ENCODE measurements at places on chromosomes 3 and 15.
A peak's percentile ranks its signal among the peaks of the same experiment; 100 is the strongest.

GRCh38 chr3:3127432-3128010 is 781 bp downstream of the TRNT1 start:
- DNase-seq, result peak; percentile 40

GRCh38 chr15:42721016-42721415 is 15.9 kb downstream of the CDAN1 start:
- DNase-seq, result no peak

- no peak for DNase-seq
Observed at GRCh38 chr3:9216736-9217135, 32.7 kb downstream of the SRGAP3 start.

- DNase-seq, result no peak
Observed at GRCh38 chr3:32897001-32897601, 54.3 kb upstream of the CCR4 start.

GRCh38 chr3:46708401-46709156 is 7.4 kb downstream of the TMIE start:
- DNase-seq, result no peak

- no peak for DNase-seq
Observed at GRCh38 chr3:104594491-104594890, 772.2 kb upstream of the ALCAM start.

DNA sequence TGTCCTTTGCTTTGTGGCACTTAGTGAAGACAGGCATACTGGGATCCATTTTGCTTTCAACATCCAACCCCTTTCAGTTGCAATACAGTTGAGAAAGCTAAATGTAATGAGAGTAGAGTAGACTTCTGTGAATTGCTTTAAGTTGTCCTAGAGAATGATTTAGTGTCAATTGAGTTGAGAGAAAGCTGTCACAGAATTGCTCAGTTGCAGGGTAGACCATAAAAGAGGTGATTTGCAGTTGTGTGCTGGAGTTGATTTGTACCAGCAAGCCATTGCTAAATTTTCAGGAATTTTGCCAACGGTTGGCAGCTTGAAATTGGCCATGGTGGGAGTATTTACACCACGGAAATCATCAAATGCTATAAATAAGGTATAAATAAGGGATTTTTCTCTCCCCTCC is 2.2 kb downstream of the ABHD5 start:
- no peak for DNase-seq

GRCh38 chr3:188021502-188022040 is 132.4 kb upstream of the LPP start:
- DNase-seq, result no peak

DNA sequence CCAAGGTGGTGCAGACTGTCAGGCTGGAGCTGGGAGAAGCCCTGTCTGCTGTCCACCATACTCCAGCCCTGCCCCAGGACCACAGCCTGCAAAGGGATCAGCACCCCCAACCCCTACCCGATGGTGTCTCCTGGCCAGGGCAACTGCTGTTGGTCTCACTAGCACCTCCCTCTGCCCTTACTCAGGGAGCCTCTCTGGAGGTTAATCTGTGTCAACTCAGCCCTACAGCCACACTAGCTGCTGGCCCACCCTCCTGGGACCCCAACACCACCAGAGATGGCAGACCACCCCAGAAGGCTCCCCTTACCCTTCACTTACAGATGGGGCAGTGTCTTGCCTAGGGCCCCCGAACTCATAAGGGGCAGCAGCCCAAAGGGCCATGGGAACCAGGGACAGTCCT is 65.2 kb downstream of the TLE3 start:
- no peak for DNase-seq

- DNase-seq, result no peak
Observed at GRCh38 chr15:63079947-63080626, 37.5 kb downstream of the TPM1 start.

GRCh38 chr15:67085818-67086636 is 20.6 kb downstream of the SMAD3 start:
- peak; percentile 39 for DNase-seq

DNA sequence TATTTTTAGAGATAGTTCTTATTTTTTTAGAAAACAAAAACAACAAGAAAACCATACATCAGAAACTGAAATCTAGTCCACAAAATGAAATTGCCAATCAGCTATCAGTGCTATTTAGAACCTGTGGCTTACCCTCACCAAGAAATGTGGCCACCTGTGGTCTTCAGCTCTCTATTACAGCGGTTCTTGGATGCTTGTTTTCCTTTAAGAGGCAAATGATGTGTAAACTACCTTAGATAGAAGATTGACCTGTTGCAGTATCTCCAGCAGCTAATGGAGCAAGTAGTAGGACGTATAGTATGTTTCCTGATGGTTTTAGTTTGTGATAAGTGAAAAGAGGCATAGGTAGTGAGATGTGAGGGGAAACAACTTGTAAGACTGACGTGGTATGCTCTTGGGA is 21.2 kb downstream of the TFG start:
- DNase-seq, result no peak

GRCh38 chr3:160996811-160997210 is 108.3 kb downstream of the B3GALNT1 start:
- DNase-seq, result no peak

DNA sequence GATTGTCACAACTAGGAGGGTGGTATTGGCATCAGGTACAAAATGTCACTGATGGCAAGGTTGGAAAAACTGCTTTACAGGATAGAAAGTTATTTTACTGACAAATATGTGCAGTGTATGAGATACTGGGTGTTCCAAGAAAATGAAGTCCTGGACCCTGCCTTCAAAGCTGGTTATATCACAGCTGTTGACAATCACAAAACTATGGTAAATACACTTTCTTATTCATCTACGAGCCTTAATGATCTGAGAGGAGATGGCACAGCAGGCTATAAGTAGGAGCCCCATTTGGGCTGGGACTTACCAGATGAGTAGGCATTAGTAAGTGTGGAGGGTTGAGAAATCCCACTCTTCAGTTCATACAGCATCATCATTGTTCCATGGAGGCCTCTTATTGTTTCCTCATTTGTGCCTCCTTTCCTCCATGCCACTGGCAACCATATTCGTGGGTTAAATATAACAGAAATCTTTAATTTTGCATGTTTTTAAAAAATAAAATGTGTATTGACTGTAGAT is 66.9 kb downstream of the CMTM8 start:
- no peak for DNase-seq

DNA sequence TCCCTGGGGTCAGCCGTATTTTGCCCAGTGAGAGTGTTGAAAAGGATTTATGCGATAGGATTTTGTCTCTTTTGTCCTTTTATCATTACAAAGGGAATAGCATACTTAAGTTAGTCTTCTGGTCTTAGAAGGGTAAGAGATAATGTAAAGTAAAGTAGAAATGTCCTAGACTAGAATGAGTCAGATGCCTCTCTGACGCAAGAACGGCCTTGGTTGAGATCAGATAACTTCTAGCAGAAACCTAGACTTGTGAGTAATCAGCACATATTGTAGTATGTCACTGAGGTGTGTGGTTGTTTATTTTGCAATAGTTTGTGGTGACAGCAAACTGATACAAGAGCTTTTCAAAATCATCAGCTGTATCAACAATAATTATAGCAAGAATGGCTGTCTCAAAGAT is 866.1 kb downstream of the NSUN3 start:
- peak; percentile 7 for DNase-seq

GRCh38 chr3:8470801-8471200 is 30.8 kb upstream of the LMCD1 start:
- no peak for DNase-seq

GRCh38 chr15:83398626-83399025 is 48.5 kb upstream of the SH3GL3 start:
- no peak for DNase-seq

GRCh38 chr3:142027735-142028134 is 121.6 kb downstream of the TFDP2 start:
- peak; percentile 37 for DNase-seq

DNA sequence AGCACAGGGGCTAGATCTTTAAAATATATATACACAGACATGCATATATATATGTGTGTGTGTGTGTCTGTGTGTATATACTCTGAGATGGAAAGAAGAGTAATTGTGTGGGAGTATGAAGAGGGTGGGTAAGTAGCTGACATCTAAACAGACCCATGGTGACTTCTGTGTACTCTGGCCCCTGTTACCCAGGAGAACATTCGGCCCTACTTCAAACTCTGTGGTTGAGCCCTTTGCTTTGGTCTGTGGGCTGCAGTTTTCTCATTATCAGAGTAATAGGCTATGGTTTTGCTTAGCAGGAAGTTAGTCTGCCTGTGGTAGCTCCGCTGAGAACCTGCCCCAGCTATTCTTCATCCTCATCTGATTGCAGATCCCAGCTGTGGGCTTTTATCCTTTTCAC is 141.4 kb downstream of the RBPMS2 start:
- peak; percentile 61 for DNase-seq

GRCh38 chr15:48856942-48857341 is 21.0 kb upstream of the EID1 start:
- no peak for DNase-seq

DNA sequence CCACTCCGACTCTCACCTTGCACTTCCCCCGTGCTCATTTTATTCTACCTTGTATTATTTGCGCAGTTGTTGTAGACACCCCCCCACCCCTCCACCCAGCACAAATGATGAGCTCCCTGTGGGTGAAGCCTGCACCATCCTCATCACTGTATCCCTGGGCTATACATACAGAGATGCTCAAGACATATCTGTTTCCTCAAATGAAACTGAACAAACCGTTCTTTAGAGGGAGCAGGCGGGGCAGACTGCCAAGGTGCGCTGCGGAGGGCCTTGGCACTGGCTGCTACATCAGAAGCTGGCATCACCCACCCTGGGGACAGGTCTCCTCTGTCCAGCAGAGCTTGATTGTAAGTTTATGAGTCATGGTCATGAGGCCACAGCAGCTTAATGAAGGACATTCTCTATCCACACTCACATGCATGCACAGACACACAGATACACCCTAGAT is 29.0 kb downstream of the ADCY5 start:
- DNase-seq, result no peak

GRCh38 chr3:100333970-100334487 is 528 bp upstream of the NIT2 start:
- DNase-seq, result no peak

DNA sequence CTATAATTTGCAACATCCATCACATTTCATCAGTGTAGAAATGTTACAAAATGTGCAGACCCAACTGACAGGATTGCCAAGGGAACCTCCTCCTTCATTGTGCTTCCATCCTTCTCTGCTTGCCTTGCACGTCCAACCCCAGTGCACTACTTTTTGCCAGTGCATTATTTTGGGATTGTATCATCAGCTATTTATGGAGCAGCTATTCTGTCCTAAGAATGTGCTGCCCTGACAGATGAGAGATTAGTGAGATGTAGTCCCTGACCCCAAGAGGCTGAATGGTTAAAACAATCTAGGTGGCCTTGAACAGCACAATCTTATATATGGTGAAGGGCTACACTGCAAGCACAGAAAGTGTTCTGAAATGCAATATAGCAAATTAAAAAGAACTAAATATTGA is 935.8 kb downstream of the IGSF11 start:
- DNase-seq, result no peak

- no peak for DNase-seq
Observed at GRCh38 chr3:151426341-151426657, 34.6 kb downstream of the IGSF10 start.

GRCh38 chr3:194577986-194578905 is 55.0 kb downstream of the TMEM44 start:
- DNase-seq, result no peak

DNA sequence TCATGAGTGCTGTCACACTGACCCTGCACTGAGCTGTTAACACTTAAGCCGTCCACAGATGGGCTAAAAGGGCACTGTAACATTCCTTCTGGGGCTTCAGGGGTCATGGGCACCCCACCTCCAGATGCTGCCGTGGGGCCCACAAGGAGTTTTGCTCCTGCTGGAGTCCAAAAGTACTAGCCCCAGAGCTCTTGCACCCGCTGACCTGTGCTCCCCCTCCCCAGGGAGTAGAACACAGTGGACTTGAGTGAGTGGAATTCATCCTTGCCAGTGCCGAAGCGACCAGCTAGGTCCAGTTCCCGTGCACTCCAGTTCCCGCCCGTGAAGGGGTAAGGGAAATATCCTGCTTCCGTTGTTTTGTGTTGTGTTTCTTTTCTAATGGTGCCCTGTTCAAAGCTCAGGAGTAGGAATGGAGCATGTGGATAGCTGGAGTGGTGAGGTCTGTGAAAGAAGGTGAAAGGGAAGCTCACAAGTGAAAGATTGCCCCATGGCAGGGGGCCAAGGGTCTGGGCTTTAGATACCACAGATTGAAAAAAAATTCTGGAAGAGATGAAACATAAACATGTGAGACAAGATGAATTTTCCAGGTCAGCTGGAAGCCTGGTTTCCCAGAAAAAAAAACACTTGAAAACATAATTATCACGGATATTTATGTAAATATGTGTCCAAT is 36.6 kb downstream of the SLCO2A1 start:
- DNase-seq, result no peak

GRCh38 chr3:52292247-52293065 is 4.8 kb downstream of the GLYCTK start:
- DNase-seq, result no peak

- peak; percentile 14 for DNase-seq
Observed at GRCh38 chr3:40971191-40972168, 227.8 kb upstream of the CTNNB1 start.

DNA sequence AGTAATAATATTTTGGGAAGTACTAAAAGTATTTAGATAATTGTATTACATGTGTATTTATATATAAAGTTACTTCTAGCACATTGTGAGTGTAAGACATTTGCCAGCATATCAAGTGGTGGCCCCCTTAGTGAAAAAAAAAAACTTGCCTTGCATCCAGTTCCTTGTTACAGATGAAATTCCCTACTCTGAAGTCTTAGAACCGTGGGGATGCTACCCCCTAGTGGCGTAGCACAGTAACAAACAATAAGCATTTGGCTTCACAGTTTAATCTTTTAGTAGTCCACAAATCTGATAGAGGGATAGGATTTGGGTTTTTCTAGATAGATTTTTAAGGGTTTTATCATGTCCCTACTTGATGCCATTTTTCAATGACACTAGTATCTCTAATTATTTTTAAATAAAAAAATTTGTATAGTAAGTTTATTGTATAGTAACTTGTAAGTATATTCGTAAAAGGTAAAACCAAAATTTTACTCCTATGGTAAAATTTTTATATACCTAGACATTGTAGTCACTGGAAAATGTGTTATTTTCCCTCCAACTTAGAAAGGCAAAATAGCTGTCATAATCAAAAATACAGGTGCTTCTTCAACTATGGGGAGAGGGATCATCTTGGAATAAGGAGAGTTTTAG is 14.3 kb downstream of the SMC4 start:
- DNase-seq, result peak; percentile 75

DNA sequence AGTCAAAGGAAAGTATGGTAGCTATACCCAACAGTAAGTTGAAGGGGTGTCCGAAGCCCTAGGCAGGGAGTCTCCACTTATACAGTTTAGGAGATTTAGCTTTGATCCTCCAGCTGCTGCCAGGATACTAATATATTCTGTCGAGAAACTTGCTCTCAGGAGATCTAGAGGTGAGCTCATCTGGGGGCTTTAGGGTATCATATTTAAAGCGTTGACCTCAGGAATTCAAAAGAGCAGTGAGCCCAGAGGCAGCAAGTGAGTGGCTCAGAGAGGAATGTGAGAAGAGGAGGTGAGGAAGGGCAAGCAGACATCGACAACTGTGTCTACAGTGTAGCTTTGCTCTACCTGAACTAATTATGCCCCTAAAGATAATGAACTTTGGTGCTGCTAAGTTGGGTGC is 245.1 kb upstream of the LRTM1 start:
- DNase-seq, result no peak
